ENCODE measurements at places on chromosomes 7 and 10.
A peak's percentile ranks its signal among the peaks of the same experiment; 100 is the strongest.

- DNase-seq: peak; percentile 23
Measured at GRCh38 chr7:139232904-139233303, 1.9 kb downstream of the UBN2 start.

DNA sequence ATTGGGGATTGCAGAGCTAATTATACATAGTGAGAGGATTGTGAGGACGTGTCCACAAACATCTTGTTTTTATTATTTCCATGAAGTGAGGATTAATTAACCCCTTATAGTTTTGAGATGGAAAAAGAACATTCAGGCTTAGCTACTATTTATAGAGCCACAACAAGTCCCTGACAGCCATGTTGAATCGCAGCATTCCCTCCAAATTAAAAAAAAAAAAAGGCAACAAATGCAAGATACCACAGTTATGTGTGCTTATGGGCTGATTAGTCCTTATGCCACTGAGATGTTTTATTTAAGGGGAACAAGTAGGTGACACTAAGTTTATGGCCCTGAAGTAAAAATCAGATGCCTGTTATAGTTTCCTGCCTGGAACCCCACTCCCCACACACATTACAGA, 350.3 kb downstream of the GPAM start:
- no peak for DNase-seq

- no peak for DNase-seq
Measured at GRCh38 chr10:132173185-132173584, 13.6 kb upstream of the DPYSL4 start.

- no peak for DNase-seq
Measured at GRCh38 chr7:115229401-115230105, 307.7 kb downstream of the MDFIC start.

DNA sequence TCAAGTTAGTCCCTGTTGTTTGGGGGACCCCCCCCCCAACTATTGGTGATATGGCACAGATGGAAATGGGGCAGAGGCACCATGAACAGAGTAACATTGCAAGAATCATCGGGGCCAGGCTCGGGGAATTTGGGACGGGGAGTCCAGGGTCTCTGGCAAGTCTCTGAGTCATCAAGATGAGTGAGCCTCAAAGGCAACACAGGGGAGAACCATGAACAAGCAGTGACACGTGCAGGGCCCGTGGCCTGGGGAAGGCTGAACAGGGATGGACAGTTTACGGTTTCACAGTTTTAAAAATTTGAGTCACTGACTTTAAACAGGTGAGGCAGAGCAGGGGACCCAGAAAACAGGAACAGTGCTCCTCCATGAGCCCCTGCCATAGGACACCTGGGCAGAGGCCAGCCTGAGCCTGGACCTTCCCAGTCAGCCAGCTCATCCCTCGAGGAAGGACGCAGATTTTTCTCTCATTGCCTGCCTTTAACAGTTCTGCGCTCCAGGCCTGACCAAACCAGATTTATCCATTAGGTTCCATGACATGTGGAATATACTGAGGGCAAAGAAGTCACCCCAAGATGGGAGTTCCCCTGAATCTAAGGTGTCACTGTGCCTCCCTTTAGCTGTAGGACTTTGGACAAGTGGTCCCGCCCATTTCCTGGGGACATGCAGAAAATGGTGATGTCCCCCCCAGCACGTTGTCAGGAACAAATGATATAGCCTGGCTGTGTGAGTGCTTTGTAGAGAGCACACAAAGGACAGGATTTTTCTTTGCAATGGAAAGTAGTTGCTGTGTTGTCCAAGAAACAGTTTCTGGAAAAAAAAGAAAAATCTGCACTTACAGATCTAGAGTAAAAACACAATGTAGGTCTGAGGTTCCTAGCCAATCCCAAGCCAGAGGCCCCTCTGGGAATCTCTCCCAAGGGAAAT, 23.8 kb downstream of the CHST15 start:
- DNase-seq: no peak

All from GM03348 (cell line).